CD4-positive, alpha-beta T cell treated with Interleukin-6 for 4 hours (primary cell): ENCODE measurements at places on chromosomes 5 and 9.
A peak's percentile ranks its signal among the peaks of the same experiment; 100 is the strongest.

DNA sequence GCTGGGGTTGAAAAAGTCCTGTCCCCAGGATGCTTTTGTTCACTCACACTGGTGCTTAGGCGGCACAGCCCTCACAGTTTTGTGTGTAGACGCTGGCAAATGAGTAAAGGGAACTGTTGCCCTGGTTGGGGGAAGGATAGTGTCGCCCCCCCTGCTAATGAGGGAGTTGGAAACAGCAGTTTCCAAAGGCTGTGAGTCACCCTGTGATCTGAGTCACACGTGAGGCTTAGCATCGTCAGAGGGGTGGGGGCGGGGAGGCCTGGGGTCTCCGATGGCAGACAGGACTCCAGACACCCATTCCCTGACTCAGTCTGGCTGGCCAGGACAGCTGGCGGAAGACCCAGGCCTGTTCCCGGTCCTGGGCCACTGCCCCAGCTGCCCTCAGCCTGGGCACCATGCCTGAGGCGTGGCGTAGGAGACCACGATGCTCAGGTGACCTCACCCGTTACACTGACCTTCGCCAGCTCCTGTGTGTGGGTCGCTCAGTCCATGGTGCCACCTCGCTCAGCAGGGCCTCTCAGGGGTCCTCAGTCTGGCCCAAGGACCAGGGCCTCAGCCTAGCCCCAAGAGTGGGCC is 2.9 kb downstream of the DNAJB5 start:
- DNase-seq, result peak; percentile 49

DNA sequence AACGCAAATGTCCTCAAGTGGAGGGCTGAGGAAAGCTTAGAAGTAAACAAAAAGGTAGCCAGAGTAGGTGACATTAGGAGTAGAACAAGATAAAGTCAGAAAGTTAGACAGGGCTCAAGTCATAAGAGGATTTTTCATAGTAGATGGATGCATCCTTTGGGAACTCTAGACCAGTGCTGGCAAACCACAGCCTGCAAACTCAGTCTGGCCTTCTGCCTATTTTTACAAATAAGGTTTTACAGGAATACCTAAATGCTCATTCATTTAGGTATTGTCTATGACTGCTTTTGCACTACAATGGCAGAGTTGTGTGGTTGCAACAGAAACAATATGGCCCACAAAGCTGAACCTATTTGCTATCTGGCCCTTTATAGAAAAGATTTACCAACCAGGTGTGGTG is 116.0 kb upstream of the HMHB1 start:
- DNase-seq, result no peak

DNA sequence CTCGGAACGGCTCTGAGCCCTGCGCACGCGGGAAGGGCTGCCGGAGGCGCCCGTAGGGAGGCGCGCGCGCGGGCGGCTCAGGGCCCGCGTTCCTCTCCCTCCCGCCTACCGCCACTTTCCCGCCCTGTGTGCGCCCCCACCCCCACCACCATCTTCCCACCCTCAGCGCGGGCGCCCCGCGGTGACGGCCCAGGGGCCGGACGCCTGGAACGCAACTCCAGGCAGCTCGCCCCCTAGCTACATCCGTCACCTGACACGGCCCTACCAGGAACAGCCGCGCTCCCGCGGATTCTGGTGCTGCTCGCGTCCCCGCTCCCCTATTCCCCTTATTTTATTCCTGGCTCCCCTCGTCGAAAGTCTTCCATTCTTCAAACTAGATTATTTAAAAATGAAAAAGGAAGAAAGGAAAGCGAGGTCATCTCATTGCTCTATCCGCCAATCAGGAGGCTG is at the start of gene CDKN2B-AS1:
Gene CDKN2B-AS1, plus strand, starts transcription at position 236 of the 450 bp plus-strand sequence.
- DNase-seq, result peak; percentile 45

DNA sequence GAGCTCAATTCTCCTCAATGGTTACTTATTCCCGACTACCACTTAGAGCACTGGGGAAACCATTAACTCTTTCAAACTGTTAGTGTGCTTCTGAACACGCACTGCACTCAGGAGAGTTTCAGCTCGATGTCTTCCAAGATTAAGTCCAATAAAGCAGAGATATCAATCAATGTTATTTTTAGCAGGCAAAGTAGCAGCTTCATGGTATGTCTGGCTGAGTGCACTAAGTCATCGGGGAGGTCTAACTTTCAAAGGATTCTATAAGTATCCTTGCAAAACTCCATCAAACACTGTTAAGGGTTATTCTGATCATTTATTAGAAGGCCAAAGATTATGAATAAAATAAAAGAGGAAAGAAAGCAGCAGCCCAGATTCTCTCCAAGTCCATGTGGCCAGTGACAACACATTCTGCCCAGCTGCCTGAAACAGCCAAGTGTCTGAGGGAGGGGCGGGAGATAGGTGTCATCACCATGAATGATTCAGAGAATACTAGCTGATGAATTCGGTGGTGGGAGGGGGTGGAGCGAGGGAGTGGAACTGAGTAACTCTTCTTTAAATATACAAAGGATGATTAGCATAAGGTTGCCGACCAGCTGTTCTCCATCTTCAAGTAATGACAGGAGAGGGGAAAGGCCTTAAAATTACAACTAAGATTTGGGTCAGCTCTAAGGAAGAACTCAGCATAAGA is 21.3 kb downstream of the NREP start:
- no peak for DNase-seq

- no peak for DNase-seq
Measured at GRCh38 chr5:39515881-39516280, 91.1 kb upstream of the DAB2 start.

GRCh38 chr5:99060306-99061261 is 131.8 kb upstream of the CHD1 start:
- DNase-seq, result peak; percentile 89

DNA sequence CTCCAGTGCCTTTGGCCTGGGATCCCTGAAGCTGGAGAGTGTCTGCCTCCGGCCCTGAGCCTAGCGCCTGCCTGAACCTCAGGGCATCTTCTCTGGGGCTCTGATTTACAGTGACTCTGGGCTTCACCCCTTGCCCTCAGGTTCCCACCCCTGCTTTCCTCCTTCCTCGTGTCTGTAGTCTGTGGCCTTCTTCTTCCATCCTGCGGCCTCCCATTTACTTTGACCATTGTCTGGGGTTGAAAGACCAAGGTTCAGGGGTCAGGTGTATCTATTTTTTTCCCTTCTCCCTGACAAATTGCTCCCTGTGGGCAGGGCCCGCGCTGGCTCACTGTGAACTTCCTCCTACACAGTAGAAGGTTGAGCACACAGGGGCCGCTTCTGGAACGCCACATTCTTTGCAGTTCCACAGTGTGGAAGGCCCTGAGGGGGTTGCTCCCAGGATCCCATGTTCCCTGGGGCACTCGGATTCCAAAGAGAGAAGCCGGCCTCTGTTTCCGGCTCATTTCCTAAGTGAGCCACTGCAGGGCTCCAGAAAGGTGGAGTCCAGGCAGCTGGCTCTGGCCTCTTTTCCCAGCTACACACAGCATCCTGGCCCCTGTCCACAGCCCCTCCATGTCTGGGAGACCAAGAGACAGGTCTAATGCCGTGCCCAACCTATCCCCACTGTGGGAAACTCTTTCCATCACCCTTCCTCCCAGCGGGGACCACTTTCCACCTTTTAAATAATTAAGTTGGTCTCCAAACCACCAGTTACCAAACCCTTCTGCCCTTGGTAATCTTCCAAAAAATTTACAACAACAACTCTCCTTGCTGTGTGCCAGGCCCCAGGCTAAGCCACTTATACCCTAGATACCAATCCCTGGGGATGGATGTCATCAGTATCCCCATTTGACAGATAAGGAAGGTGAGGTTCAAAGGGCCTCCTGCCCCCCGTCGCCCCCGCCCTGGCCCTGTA is 140.3 kb upstream of the IER5L start:
- DNase-seq, result no peak

GRCh38 chr9:125932012-125932411 is 184.8 kb downstream of the PBX3 start:
- DNase-seq, result no peak

DNA sequence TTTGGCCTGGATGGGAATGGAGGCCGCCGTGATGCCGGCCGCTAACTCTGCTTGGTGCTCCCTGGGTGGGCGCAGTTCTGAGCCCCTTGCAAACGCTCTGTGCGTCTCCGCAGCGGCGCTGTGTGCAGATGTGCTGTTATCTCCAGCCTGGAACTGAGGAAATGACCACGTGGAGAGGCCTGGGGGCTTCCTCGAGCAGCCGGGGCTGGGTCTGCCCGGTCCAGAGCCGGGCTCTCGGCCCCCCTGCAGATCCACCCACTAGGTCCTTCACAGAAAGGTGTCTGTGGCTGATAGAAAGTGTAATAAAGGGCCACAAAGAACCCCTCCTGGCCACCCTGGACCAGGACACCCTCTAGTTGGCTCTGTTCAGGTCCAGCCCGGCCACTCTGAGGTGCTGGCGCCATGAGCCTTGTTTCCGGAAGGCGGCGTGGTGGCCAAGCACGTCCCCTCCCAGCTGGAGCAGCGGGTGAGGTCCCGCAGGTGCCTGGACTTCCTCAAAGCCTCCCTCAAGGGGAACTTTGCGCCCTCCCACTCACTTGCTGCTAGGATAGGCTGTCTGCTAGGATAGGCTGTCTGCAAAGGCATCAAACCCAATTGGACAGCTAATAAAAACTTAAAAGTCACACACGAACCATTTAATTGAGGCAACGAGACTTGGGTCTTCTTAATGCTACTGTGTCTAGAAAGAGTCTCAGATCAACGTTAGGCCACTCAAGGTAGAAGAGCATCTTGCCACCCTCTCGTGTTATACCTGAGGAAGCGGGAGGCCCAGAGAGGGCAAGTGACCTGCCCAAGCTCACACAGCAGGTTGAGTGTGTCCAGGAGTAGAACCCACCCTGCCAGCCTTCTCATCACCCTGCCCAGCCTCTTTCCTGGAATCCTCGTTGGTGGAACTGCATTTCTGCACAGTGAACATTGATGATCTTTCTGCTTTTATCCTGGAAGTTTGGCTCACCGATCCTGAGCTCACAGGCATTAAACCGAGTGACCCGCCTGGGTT is 109.3 kb upstream of the FCN2 start:
- no peak for DNase-seq

GRCh38 chr9:113514748-113515147 is 51.2 kb downstream of the RGS3 start:
- no peak for DNase-seq

DNA sequence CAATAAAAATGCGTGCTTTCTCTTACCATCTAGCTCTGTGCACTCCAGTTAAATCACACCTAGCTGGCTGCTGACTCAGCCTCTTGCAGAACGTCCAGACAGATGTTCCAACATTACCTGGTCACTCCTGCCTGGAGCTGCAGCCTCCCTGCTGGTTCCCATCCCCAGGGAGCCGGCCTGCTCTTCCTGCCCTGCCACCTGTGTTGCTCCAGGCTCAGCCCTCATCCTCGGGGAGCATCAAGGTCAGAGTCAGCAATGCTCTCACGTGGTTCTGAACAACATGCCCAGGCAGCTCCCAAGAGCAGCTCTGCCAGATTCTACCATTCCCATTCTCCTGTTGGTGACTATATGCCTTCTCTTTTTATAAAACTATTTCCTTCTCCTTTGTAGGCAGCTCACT is 81.3 kb downstream of the GADD45G start:
- DNase-seq, result no peak

- DNase-seq, result no peak
Measured at GRCh38 chr5:1745123-1745795, 54.4 kb downstream of the MRPL36 start.

DNA sequence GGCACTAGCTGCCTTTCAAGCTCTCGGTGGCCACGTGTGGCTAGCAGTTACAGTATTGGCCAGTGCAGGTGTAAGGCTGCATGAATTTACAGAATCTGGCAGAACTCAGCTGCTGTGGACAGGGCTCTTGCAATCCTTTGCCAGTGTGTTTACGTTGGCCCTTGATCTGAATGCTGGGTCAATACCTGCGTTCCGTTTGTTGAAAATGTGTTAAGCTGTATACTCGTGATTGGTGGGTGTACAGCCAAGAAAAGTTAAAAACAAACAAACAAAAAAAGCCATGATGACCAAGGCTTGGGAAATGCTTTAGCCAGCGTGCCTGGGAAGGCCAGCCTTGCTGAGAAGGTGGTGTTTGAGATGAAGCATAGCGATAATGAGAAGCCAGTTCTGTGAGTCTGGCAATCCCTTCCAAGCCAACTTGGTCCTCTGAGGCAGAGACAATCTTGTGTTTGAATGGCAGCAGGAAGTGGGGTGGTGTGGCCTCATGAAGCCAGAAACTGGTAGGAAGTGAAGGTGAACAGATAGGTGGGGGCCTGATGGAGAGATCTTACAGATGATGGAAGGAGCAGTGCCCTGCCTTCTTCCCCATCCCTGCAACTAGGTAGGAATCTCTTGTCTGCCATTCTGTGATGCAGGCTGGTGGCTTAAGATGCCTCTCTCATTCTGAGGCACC is 820 bp upstream of the CFAP90 start:
- no peak for DNase-seq

- no peak for DNase-seq
Measured at GRCh38 chr5:62083247-62083646, 222.8 kb upstream of the KIF2A start.
